Fibroblast of the aortic adventitia (primary cell): ENCODE measurements at places on chromosomes 6 and 20. TPM values are rescaled to one million over a fixed set of nuclear protein-coding genes. Genes with fewer than 3 reads are reported as not detected.

Gene TPMT
- total RNA-seq = 5.2 and 22.4 TPM in 2 replicates

Gene HLA-B
- 52.0 and 84.2 TPM in 2 replicates for total RNA-seq

Gene NAPB
- total RNA-seq = 7.4 and 13.6 TPM in 2 replicates

Gene POU3F2
- total RNA-seq = not detected in 2 replicates

Gene BYSL
- 4.2 and 14.2 TPM in 2 replicates for total RNA-seq

Gene KCNK16
- not detected in 2 replicates for total RNA-seq

Gene DEFB132
- not detected in 2 replicates for total RNA-seq
